ENCODE measurements at places on chromosomes 7 and 10. TPM values are rescaled to one million over a fixed set of nuclear protein-coding genes. Genes with fewer than 3 reads are reported as not detected.

GRCh38 chr7:75536491-75536890, 44.4 kb downstream of the SPDYE5 start:
- no peak for DNase-seq

GRCh38 chr10:47349941-47350371, 1.8 kb downstream of the RBP3 start:
- DNase-seq = no peak

- DNase-seq = no peak
These were observed 29.8 kb upstream of the FIGNL1 start for GRCh38 chr7:50479743-50480517.

GRCh38 chr7:96685755-96686154, 23.9 kb downstream of the SEM1 start:
- DNase-seq = no peak

The ADARB2 gene
- not detected for total RNA-seq

DNA sequence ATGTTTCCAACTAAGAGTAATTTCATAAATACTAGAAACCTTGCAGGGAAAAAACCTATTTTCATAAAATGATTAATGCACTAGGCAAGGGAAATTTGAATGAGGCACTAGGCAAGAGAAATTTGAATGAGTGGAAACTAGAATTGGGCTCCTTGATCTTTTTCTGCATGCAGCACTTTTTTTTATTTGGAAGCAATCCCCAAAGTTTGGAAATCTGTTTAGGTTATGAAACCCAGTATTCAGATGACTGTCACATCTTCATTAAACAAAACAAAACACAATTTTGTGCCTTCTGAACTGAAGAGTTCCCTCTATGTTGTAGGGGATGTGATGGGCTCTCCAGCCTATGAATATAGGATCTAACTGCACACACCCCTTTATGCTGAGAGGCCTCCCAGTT, 201.9 kb downstream of the BAMBI start:
- no peak for DNase-seq

Measured in umbilical cord (tissue), 2 donors.